ENCODE measurements at places on chromosomes 13 and 19.

- no peak for DNase-seq
These were observed 157.9 kb downstream of the PTPRS start for GRCh38 chr19:5182751-5183150.

DNA sequence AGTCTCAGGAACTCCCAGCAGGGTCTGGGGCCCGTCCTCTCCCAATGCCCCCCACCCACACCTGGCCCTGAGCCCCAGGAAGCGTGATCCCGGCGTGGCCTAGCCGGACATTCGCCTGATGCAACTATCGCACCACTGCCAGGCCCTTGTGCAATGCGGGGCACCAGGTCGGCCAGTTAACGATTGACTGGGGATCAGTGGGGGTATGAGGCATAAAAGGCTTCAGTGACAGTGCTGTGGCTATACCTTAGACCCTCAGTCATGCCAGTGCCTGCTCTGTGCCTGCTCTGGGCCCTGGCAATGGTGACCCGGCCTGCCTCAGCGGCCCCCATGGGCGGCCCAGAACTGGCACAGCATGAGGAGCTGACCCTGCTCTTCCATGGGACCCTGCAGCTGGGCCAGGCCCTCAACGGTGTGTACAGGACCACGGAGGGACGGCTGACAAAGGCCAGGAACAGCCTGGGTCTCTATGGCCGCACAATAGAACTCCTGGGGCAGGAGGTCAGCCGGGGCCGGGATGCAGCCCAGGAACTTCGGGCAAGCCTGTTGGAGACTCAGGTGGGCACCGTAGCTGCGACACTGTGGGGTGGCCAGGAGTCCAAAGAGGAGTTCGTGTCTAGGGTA, at the start of gene ANGPTL8:
TSS of gene ANGPTL8 (plus strand) at position 243 of the 624 bp plus-strand sequence. CDS start at position 262, 19 bp downstream.
- no peak for DNase-seq

DNA sequence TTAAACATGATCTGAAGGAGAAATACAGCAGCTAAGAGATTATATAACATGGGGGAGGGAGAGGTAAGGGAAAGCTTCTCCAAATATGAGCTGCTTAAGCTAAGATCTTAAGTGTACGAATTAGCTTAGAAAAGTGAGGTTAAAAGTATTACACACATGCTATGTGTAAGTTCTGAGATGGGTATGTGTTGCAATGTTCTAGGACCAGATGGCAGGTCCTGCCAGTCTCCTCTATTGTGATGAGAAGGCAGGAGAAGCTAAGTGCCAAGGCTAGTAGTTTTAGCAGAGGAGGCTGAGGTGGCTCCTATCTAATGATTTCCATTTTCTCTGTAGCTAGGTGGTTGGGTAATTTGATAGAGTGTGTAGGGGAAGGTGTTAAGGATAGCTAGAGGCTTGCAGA, 57.6 kb downstream of the MICU2 start:
- DNase-seq: no peak

DNA sequence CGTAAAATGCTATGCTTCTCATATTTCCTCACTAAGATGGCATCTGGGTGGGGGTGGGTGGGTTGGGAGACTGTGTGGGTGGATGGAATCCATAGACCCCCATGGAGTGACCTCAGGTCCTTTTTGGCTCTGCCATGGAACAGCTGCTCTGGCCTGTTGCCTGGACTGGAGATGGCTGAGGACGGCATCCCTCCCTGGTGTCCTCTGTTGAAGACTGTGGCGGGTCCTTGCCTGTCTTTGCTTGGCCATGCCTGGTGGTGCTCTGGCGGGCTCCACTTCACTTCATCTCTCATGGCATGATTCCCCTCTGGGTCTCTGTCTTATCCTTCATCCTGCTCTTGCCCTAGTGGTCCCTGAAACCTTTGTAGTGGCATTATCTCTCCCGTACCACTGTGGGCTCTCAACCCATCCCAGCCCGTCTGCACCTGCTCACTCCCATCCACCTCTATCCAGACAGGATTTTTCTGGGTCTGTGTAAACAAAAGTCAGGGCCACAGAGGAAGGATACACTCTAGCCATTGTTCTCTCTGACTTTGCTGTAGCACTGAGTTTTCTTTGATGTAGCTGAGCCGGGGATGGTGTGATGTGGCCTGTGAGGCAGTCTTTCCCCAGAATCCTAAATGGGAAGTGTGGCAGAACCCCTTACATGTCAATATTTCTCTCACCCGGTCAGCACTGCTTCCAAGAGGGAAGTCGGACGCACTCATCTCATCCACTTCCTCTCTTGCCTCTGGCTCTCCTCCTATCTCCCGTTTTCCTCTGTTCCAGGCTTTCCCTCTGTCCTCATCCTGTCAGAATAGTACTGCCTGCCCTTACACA, 36.1 kb downstream of the WDFY2 start:
- no peak for DNase-seq

DNA sequence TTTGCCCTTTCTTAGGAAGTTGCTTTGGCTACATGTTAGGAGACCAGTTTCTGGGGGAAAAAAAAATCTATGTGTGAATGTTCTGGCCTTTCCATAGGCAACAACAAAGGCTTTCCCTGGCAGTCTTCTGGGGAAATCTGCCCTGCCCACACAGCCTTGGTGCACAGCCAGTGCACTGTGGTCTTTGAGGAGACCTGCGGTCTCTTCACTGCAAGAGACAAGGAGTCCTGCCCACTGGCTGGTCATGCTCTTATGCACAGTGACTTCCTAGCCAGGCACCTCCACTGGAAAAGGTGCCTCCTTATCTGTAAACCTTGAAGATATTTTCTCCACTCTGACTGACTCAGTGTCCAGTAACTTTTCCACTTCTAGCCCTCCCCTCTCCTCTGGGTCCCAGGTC, 155.1 kb downstream of the SUCLA2 start:
- DNase-seq: no peak

- DNase-seq: no peak
These were observed 206.9 kb downstream of the GGACT start for GRCh38 chr13:100381595-100382224.

DNA sequence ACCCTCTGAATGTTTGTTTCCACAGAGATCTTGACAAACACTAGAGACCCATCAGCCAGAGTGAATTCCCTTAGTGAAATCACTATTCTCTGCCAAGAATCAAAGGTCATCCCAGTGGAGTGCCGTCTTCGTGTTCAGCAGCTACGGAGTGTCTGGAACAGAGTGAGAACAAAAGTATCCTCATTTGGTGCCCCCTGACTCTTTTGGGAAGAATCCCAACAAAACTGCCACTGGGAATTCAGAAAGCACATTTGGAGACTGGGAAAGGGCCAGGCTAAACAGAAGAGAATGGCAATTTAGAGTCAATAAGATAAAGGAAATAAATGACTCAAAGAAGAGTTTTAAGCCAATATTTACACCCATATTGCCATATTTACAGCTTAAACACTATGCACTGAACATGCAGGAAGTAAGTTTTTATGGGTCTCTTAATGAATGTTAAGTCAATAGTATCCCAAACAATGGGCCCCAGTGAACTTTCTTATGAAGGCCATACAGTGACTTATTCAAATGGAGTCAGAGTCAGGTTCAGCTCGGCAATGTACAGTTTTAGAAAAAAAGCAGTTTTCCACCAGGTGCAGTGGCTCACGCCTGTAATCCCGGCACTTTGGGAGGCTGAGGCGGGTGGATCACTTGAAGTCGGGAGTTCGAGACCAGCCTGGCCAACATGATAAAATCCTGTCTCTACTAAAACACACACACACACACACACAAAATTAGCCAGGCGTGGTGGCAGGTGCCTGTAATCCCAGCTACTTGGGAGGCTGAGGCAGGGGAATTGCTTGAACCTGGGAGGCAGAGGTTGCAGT, 392.6 kb downstream of the KLF5 start:
- no peak for DNase-seq

- DNase-seq: no peak
These were observed 1884.3 kb upstream of the PCDH20 start for GRCh38 chr13:63299866-63300394.

GRCh38 chr13:59274958-59275727, 888.6 kb downstream of the DIAPH3 start:
- DNase-seq: no peak

- no peak for DNase-seq
These were observed 324.1 kb upstream of the PCDH9 start for GRCh38 chr13:67554286-67554685.

- DNase-seq: no peak
These were observed 3.8 kb downstream of the GADD45GIP1 start for GRCh38 chr19:12953138-12953798.

- no peak for DNase-seq
These were observed 92.4 kb downstream of the KL start for GRCh38 chr13:33108620-33109019.

DNA sequence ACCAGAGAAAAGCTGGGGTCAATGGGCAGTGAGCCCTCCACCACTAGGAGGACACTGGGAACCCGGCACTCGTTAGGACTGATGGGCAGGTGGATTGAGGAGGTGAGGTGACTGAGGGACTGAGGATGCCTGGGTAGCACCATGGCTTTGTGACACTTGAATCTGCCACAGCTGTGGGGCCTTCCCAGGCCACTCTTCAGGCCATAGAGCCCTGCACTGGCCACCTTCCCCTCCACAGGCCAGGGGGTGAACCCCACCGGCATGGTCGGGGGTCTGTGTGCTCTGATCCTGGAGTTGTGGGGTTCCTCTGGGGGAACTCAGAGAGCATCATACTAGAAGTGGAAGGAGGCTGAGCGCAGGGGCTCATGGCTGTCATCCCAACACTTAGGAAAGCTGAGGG, 423.5 kb downstream of the ZNF536 start:
- no peak for DNase-seq

GRCh38 chr19:54709212-54709948, 14.9 kb upstream of the KIR3DL3 start:
- no peak for DNase-seq

- DNase-seq: no peak
These were observed 111.2 kb downstream of the KDM4B start for GRCh38 chr19:5080030-5080654.

- no peak for DNase-seq
These were observed 22.1 kb downstream of the VASP start for GRCh38 chr19:45529420-45529785.

DNA sequence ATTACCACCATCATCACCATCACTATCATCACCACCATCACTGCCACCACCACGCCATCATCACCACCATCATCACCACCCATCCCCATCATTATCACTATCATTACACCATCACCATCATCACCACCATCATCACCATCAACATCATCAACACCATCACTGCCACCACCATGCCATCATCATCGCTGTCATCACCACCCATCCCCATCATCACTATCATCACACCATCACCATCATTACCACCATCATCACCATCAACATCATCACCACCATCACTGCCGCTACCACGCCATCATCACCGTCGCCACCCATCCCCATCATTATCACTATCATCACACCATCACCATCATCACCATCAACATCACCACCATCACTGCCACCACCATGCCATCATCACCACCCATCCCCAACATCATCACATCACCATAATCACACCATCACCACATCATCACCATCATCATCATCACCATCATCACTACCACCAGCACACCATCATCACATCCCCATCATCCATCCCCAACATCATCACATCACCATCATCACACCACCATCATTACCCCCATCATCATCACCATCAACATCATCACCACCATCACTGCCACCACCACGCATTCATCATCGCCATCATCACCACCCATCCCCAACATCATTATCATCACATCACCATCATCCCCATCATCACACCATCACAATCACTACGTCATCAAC, 61.7 kb downstream of the TUBGCP3 start:
- DNase-seq: no peak

DNA sequence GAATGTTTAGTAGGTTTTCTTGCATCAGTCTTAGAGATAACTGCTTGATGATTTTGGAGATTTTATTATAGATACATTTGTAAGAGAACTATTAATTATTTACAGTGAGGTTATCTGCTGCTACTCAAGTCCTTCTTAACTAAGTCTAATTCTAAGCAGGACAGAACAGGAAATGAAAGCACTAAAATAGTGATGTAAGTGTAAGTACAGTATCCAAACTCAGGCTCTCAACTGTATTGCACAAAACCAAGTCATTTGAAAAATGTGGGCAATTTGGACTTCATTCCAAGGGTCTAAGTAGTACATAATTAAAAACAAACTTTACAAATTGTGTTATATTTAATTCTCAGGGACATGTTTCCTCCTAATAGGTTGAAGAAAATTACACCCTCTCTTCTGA, 417.1 kb downstream of the ITGBL1 start:
- DNase-seq: no peak

DNA sequence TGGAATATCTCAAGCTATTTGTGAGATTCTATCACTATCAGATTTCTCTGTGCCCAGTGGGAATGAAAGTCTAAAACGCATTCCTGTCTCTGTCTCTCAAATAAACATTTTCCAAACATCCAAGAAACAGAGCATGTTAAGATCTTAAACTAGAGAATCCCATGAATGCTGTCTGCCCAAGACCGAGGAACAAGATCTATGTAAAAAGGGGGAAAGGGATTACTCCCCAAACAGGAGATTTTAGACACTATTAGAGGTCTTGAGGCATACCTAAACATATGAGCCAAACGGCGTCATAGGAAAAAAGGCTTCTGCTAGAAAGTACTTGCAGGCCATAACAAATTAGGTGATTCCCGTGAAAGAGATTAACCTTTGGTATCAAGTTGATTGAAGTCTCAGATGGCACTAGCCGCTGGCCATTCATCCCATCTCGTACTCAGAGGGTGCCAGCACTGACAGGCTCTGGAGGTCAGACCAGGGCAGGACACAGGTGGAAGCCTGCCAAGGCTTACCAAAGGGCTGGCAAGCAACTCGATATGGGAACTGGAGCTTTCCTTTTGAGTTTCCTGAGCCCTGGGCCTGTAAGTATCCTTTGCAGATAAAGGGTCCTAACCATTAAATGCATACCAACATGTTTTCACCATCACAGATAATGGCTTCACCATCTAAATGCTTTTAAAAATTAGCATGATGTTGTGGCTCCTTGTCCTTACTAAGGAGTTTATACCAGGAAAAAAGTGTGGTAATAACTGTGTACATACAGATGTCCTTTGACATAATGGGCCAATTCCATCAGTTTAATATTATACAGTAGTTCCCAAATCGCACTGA, 225.2 kb downstream of the FOXO1 start:
- no peak for DNase-seq

- DNase-seq: no peak
These were observed 15.4 kb downstream of the FARP1 start for GRCh38 chr13:98158172-98158899.

DNA sequence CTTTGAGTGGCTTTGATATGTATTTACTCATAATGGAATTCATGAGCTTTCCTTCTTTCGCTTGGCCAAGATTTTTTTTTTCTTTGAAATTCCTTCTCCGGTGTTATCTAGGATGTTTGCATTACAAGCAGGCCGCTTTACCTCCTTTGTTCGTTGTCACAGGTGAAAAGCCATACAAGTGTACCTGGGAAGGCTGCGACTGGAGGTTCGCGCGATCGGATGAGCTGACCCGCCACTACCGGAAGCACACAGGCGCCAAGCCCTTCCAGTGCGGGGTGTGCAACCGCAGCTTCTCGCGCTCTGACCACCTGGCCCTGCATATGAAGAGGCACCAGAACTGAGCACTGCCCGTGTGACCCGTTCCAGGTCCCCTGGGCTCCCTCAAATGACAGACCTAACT, 16.7 kb downstream of the KLF5 start:
- no peak for DNase-seq

GRCh38 chr19:48745208-48745995, 1.3 kb downstream of the IZUMO1 start:
- peak; percentile 44 for DNase-seq
